Left colon (tissue), 2 donors: ENCODE measurements at places on chromosomes 2 and 18.

DNA sequence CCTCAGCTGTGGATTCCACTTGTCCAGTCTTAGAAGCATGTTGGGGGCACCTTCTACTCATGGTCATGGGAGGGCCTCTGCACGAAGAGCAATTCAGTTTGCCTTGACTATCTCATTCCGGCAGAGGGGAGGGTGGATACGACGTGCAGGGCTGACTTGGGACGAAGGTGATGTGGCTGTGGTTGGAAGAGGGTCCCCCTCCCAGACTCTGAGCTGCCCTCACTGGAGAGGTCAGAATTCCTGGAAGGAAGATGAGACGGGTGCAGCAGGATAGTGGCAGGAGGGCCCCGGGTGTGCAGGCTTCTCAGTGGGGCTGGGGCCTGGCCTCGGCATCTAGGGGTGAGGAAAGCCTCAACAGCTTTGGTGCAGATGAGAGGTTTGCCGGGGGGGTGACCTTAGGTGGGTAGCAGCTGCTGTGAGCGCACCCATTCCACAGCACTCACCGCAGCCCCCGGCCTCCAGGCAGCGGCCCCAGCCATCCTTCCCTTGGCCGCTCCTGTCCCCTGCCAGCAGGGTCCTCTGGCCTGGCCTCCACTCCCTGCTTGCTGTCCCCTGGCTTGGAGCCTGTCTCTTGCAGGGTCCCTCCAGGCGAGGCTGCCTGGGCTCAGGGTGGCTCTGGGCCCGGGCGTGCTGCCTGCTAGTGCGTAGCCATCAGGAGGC, 3.2 kb downstream of the RNPEPL1 start:
- DNase-seq = peak; percentile 17

GRCh38 chr2:48313036-48313877, 216.7 kb upstream of the STON1 start:
- no peak for DNase-seq

GRCh38 chr2:237200462-237200861, 114.8 kb downstream of the COPS8 start:
- no peak for DNase-seq

GRCh38 chr2:66032226-66032775, 402.6 kb upstream of the MEIS1 start:
- no peak for DNase-seq

GRCh38 chr2:82478641-82479040, 1980.4 kb downstream of the SUCLG1 start:
- DNase-seq = peak; percentile 51

DNA sequence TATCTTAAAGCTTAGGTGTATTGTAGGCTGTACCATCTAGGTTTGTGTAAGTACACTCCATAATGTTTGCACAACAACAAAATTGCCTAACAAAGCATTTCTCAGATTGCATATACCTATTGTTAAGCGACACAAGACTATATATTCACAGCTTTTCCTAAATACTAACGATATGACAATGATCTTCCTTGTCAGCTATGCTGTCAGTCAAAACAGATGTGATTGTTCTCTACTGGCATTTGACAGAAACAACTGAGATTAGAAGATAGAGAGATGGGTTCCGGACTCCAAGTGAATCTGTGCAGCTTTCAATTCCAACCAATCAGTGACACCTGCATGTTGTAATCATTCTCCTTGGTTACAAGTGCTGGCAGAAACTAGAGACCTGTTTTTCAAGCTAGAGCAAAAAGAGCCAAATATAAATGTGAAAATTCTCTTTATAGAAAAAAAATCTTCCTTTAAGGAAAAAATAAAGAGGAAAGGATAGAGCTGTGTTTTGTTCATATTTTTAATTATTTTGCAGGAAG, 1232.3 kb upstream of the SLC39A10 start:
- no peak for DNase-seq

- DNase-seq = peak; percentile 65
Observed at GRCh38 chr18:24014062-24014985, at the start of gene TTC39C. TTC39C (plus strand) TSS chr18:24014754; CDS start chr18:24014872, 118 bp downstream.

DNA sequence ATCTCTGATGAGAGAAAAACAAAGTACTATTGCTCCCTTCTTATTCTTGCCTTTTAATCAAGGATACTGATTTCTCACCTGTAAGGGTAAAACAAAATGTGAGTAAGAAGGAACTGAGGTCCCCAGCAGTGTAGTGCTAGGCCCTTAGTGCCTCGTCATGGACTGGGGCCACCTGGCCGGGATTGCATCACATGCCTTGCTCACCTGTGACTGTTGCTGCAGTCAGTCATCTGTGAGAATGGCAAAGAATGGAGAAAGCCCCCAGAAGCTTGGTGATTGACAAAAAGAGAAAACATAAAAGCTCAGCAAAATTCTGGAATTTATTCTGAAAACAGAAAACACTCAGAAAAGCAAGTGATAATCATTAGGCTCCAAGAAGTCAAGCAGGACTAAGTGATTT, 63.4 kb downstream of the SPATS2L start:
- no peak for DNase-seq

GRCh38 chr18:36167692-36168218, 19.5 kb upstream of the MOCOS start:
- no peak for DNase-seq

GRCh38 chr2:53104263-53104662, 663.3 kb upstream of the CHAC2 start:
- no peak for DNase-seq

GRCh38 chr18:36711813-36712444, 116.9 kb downstream of the TPGS2 start:
- DNase-seq = no peak

DNA sequence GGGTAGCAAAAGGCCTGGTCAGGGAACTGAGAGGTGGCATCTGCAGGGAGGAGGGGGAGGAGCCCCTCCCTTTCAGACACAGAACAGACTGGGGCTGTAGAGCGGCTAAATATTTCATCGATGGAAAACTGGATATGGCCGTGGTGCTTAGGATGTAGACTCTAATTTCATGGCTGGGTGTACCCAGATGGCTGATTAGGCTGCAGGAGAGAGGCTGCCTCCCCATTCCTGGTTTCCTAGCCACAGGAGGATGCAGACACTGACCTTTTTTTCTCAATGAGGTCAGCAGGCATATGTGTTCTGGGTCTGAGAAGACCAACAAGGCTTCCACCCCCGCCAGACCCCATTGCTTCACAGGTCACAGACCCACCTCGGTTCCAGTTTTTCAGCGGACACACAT, 79.3 kb upstream of the STPG4 start:
- no peak for DNase-seq

- DNase-seq = no peak
Observed at GRCh38 chr2:123870206-123870880, 154.7 kb upstream of the CNTNAP5 start.

- DNase-seq = peak; percentile 4
Observed at GRCh38 chr2:20594957-20595356, 55.9 kb downstream of the HS1BP3 start.

GRCh38 chr2:62794791-62795190, 89.3 kb downstream of the EHBP1 start:
- no peak for DNase-seq

DNA sequence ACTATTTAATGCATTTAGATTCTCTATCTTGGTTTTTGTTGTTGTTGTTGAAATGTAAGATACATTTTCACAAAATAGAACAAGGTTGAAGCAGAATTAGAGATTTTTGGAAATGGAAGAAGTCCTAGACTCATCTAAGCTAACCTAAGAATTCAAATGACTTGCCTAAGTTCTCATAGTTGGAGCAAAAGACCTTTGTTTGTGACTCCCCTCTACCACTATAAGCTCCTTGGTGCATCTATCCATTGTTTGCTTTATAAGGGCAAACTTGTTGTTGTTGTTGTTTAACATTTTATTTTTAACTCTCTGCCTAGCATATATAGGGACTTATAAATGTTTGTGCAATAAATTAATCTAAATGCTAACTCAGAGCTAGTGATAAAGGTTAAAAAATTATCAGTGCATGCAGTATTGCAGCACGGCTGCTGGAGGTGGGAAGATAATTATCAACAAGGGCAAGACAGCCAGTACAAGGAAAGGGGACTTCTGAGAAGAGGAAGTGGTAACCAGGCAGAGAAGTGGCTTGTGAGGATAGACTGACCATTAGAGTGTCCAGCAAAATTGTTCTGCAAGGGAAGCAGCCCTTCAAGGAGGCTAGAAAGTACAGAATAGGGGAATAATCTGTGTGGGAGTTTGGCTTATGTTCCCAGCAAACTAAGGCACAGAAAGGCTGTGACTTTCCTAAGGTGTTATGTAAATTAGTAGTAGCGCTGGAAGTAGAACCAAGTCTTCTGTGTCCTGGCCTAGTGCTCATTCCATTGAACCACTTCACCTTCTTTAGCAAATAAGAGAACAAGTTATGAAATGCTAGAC, 38.1 kb upstream of the ACYP2 start:
- DNase-seq = no peak

- DNase-seq = no peak
Observed at GRCh38 chr18:46346896-46347630, 242.9 kb downstream of the HAUS1 start.

DNA sequence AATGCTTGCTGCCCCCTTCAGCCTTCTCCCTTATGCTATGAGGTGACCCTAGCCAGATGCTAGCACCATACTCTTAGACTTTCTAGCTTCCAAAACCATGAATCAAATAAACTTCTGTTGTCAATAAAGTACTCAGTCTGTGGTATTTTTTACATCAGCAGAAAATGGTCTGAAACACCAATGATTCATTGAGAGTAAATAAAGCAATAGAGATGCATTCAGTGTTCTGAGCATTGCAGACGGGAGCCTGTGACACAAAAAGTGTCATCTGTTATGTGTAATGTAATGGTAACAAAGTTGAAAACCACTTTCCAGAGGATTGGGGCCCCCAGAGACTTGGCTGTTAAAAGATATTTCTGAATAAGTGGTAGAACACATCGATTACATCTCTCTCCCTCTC, 758.0 kb upstream of the NRXN1 start:
- no peak for DNase-seq

GRCh38 chr2:225464346-225465025, 65.0 kb downstream of the NYAP2 start:
- no peak for DNase-seq

GRCh38 chr2:198113316-198113715, 308.9 kb downstream of the PLCL1 start:
- DNase-seq = no peak

- no peak for DNase-seq
Observed at GRCh38 chr2:23944527-23944926, 4.3 kb downstream of the UBXN2A start.

DNA sequence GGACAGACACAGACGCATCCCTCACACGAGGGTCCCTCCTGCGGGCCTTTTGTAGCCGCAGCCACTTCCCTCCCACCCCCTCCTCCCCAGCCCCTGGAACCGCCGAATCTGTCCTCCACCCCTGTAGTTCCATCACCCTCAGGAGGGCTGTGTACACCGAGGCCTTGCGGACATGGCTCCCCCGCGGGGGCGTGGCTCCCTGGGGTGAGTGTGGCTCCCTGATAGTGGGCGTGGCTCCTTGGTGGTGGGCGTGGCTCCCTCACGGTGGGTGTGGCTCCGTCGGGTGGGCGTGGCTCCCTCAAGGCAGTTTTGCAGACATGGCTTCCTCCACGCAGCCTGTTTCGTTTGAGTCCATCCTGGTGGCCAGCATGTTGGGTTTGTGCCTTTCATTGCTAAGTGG, 420.7 kb upstream of the SALL3 start:
- no peak for DNase-seq

DNA sequence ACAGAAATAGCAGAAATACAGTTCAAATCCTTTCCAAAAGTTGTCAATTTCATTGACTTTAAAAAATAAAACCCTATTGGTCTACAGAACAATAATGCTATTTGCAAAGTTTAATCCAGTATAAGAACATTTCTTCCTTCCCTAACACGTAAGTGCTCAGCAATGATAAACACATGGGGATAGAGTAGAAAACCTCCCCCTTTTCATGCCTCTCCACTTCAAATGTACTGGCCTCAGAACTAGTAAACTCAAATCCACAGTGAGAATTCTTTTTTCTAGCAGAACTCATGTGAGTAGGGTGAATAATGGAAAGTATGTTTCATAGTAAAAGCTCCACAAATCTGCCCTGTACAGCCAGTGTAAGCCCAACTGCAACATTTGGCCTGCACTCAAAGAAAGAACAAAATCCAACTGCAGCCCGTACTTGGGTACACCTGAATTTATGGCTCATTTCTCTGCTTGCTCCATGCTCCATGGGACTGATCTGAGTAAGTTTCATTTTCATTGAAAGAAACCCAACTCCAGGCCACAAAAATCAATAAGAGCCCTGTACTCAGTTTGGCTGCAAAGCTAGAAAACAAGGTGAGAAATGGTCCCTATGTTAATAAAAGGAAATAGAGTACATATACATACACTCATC, 115.0 kb upstream of the RMDN2 start:
- no peak for DNase-seq

DNA sequence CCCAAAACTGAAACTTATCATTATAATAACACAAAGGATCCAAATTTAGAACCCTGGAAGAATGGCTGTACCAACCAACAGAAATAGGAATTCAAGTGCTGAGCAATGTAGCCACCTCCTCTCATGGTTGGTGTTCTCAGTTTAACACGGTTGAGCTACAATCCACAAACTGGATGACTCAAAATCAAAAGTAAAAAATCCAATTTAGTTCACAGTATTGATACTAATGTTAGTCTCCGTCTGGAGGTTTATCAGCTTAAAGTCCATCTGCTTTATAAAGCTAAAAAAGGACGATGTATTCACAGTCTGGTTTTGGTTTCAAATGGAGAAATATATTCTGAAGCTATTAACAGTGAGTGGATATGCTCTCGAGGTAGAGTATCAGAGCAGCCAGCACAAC, 40.5 kb downstream of the CNTNAP5 start:
- no peak for DNase-seq

DNA sequence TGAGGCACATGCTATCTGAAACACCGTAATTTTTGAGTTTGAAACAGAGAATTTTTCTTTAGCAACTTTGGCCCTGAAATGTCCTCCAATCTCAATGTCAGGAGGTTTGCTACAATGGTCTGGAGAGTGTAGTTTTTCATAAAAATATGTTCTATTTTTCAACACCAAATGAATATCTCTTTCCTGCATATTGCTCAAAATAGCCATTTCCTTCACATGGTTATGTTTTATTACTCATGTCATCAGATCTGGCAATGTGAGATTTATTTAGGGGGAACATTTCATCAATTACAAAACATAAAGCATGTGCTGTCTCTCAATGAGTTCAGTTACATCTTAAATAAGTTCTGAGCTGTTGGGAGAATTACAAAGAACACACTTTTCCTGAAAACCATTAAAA, 871.9 kb upstream of the FSHR start:
- DNase-seq = no peak

GRCh38 chr2:127697482-127698180, 3.7 kb upstream of the SFT2D3 start:
- no peak for DNase-seq

- DNase-seq = no peak
Observed at GRCh38 chr18:23204589-23205235, 69.4 kb downstream of the CABLES1 start.

GRCh38 chr2:184272056-184272455, 326.3 kb upstream of the ZNF804A start:
- no peak for DNase-seq

DNA sequence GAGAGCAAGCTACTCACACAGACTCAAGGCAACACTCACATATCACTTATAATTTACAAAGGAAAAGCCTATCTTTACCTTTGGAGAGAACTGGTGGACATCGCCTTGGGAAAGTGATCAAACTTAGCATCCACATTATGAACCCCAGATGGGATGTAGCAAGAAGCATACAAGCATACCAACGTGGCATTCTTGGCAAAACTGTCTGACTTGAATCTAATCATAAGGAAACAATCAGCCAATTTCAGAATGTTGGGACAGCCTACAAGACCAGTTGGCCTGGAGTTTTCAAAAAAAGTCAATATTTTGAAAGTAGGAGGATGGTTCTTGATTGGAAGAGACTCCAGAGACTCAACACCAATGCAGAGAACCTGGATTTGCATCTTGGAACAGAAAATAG, 79.1 kb upstream of the PMAIP1 start:
- no peak for DNase-seq

GRCh38 chr2:217127744-217128143, 267.9 kb upstream of the TNP1 start:
- DNase-seq = no peak
